ENCODE measurements at places on chromosomes 1 and 21.

DNA sequence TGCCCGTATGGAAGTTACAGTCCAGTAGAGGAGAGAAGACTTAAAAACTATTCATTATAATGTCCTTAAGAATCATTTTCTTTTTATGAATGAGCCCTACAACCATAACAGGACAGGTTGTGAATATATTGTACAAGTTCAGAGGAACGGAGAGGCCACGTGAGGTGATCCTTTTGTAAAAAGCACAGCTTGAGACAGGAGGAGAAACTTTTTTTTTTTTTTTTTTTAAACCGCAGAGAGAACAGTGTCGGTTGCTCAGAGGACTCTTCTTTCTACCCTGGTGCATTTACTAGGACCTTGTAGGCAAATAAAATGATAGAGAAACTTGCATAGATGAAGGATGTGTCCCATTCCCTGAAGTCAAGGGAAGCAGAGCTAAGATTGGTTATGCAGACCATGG, 32.1 kb downstream of the DYRK1A start:
- DNase-seq, result no peak

GRCh38 chr1:165527251-165528007, 16.4 kb upstream of the LRRC52 start:
- DNase-seq, result no peak

DNA sequence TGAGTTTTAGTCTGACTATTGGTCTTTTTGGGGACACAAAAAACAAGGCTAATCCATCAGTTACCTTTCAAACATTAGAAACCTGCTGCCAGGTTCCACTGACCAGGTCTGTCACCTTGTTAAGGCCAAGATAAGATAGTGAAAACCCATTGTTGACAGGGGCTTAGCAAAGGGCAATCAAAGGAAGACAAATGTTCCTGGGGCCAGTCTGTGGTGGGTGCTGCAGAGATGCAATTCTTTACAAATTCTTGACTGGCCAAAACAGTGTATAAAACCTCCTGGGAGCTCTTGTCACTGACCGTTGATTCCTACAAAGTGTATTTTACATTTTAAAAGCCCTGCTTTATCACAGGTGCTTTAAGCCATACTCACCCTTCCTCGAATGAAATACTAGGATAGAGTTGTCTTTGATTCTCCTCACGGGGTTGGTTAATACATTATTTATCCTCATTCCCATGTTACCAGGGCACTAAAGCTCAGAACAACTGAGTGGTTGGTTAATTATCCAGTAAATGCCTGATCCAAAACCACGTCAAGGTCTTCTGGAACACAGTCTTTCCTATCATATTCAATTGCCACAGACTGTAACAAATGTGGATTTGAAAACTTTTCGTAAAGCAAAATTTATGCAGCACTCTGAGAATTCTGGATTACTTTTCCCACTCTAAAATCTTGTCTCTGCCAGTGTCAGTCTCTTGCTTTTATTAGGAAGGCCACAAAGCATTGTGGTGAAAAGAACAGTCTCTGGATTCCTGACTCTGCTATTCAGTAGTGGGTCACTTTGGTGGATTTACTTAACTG, 77.2 kb downstream of the NRIP1 start:
- DNase-seq, result no peak

GRCh38 chr1:107575226-107575625, 389.8 kb downstream of the VAV3 start:
- DNase-seq, result no peak

DNA sequence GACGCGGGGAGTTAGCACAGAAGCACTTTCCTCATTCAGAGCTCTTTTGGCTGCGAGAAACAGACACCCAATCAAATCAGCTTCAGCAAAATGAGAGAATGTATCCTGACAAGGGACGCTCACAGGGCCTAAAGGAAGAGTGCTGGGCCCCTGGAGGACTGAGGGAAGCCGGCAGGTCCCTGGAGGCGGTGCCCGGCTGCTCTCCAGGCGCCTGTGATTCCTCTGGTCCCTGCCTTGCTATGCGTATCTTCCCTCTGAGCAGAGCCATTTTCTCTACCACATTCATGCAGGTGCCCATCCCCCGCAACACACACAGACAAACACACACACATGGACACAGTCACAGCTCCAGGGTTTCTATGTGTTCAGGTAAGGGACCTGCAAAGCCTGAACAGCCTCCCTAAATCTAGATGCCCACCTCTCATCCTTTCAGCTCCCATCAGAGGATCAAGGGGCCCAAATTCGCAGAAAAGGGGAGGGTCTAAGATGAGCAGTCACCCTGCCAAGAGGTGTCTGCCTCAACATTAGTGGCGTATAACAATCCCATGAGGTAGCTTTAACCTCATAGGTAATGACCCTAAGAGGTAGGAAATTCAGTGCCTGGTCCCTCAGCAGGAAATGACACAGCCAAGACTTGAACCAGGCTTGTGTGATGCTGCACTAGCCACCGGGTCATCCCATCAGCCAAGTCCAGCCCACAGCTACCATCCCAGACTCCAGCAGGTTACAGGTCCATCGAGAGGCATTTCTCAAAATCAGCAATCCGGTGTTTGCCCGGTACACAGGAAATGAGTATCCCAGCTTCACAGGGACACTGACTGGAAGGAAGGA, 29.0 kb downstream of the PTAFR start:
- no peak for DNase-seq

- DNase-seq, result no peak
Measured at GRCh38 chr1:205259324-205259832, 31.6 kb downstream of the TMCC2 start.

GRCh38 chr1:54476530-54477109, 70.4 kb upstream of the SSBP3 start:
- no peak for DNase-seq

GRCh38 chr1:32989160-32990050, 24.8 kb upstream of the RNF19B start:
- no peak for DNase-seq

GRCh38 chr1:211752951-211753486, 77.5 kb downstream of the LPGAT1 start:
- no peak for DNase-seq

GRCh38 chr1:220335668-220336067, 63.4 kb upstream of the RAB3GAP2 start:
- DNase-seq, result no peak

- no peak for DNase-seq
Measured at GRCh38 chr1:90501281-90501680, 215.8 kb downstream of the BARHL2 start.

- DNase-seq, result no peak
Measured at GRCh38 chr1:156284757-156285156, 632 bp downstream of the TMEM79 start.

GRCh38 chr1:234544087-234544579, 65.2 kb upstream of the TARBP1 start:
- peak; percentile 84 for DNase-seq

GRCh38 chr1:33872683-33873082, 8.8 kb downstream of the HMGB4 start:
- DNase-seq, result no peak

DNA sequence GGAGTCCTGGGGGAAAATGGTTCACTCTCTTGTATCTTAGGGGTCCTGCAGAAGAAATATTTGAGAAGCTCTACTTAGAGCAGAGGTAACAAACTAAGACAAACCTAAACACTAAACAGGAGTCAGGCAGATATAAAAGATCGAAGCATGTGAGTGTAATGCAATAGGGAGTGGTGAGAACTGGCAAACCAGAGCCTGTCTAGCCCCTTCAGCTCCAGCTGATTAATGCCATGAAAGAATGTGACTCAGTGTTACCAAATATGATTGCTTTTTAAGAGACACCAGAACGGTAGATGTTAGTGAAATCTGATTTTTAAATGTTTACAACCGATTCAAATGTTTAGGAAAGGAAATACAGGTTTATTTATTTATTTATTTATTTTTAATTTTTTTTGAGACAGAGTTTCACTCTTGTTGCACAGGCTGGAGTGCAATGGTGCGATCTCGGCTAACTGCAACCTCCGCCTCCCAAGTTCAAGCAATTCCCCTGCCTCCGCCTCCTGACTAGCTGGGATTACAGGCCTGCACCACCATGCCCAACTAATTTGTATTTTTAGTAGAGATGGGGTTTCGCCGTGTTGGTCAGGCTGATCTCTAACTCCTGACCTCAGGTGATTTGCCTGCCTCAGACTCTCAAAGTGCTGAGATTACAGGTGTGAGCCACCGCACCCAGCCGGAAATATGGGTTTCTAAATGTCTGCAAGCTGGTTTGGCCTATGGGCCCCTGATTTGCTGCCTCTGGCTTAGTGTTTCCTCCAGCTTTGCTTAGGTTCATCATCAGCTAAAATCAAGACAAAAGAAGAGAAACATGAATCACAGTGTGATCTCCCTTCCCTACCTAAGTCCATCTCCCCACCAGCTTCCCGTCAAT, 12.2 kb downstream of the TXNIP start:
- no peak for DNase-seq

DNA sequence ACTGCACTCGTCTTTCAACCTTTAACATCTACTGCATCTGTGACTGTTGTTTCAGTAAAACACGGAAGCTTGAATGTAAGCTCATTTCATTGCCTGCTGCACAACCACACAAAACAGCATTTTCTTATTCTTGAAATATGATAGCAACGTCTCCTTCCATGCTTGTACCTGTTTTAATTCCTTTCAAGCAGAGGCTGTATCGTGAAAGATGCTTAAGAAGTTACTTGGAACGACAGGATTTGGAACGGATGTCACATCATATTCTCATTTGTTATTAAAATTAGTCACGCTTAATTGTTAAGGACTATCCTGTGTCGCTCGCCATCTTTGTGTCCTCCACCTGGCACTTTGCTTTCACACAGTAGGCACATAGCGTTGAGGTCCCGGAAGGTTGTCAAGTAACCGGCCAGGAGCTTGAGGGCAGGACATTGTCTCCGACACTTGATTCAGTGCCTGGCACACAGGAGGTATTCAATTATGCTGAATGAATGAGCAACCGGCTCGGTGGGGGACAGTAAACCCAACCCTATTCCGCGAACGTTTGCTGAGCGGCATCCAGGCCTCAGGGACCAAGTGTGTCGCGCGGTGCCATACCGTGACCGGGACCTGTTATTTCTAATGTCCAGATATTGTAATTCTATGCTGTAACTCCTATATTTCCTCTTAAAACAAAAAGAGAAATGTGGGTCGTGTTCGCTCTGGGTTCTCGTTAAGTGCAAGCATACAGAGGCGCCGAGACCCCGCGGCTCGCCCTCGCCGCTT, 499 bp upstream of the SH3GLB1 start:
- no peak for DNase-seq

DNA sequence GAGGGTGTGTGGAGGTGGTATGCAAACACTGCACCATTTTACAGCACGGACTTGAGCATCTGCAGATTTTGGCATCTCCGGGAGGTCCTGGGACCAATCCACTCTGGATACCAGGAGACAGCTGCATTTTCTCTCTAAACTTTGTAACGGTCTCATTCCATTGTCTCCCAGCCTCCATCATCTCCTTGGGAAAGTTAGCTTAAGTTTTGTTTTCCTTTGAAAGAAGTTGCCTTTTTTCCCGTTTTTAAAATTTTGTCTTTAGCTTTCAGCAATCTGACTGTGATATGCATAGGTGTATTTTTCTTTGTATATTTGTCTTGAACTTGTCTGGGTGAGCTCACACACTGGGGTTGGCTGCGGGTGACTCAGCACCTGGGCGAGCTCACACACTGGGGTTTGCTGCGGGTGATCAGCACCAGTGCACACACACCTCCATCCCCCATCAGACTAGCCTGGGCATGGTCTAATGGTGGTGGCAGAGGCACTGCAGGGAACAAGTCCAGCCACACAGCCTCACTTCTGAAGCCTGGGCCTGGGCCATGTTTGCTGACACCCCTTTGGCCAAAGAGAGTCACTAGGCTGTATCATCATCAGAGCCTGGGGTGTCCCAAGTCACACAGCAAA, 32.1 kb upstream of the COL18A1 start:
- DNase-seq, result no peak

GRCh38 chr1:201949491-201949890, 3.1 kb upstream of the LMOD1 start:
- no peak for DNase-seq

GRCh38 chr21:15071009-15071408, 6.2 kb upstream of the NRIP1 start:
- DNase-seq, result no peak

- DNase-seq, result no peak
Measured at GRCh38 chr1:67572594-67573221, 112.3 kb upstream of the GADD45A start.

DNA sequence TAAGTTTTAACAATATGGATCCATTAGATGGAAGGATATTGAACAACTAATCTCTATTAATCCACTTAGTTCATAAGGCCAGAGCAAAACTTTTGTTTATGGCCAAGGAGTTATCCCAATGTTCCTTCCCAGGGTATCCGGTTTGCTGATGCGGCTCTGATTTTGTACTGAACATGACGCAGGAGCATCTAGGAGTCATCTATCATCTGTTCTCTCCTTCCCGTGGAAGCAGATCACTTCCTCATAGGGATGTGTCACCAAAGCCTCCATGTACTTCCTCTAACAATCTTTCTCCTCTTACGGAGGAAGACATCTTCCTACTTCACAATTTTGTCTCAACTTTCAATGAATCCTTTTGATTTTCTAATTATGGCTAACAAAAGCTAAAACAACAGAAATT, 206.6 kb downstream of the APP start:
- DNase-seq, result no peak

GRCh38 chr1:117007719-117008013, 6.1 kb downstream of the CD101 start:
- no peak for DNase-seq

GRCh38 chr1:200968469-200969410, 54.8 kb downstream of the KIF21B start:
- DNase-seq, result no peak

- DNase-seq, result no peak
Measured at GRCh38 chr1:181685211-181685610, 201.9 kb downstream of the CACNA1E start.

- DNase-seq, result no peak
Measured at GRCh38 chr1:114122941-114123618, 30.6 kb downstream of the SYT6 start.

GRCh38 chr1:150799089-150799488, 9.0 kb downstream of the CTSK start:
- no peak for DNase-seq

GRCh38 chr21:23452384-23453083, 2154.7 kb downstream of the MRPL39 start:
- DNase-seq, result no peak

GRCh38 chr1:156128308-156128653, 13.8 kb downstream of the LMNA start:
- DNase-seq, result no peak

GRCh38 chr1:93164816-93165215, 15.4 kb downstream of the TMED5 start:
- DNase-seq, result no peak

DNA sequence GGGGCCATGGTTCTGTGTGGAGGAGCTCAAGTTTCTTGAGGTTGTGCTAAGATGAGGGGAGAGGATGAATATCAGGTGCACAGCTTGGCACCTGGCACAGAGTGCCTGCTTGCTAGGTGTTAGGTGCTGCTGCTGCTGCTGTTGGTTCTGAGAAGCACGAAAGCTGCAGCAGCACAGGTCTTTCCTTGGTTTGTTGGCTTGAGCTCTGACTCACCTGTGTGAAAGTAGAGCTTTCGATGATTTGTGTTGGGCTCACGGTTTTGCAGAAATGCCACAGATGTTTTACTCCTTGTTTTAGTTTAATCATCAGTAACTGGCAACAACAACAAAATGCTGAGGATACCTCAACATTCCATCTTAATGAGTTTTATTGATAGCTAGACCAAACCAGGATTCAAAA, 221.6 kb downstream of the BRINP2 start:
- DNase-seq, result no peak

- DNase-seq, result no peak
Measured at GRCh38 chr1:42784946-42785693, at the start of gene TMEM269. Gene TMEM269 (plus strand): TSS chr1:42784991. CDS start chr1:42789894, 4,903 bp downstream.

All from SK-N-MC (cell line).